ENCODE measurements at places on chromosomes 5 and 9.

DNA sequence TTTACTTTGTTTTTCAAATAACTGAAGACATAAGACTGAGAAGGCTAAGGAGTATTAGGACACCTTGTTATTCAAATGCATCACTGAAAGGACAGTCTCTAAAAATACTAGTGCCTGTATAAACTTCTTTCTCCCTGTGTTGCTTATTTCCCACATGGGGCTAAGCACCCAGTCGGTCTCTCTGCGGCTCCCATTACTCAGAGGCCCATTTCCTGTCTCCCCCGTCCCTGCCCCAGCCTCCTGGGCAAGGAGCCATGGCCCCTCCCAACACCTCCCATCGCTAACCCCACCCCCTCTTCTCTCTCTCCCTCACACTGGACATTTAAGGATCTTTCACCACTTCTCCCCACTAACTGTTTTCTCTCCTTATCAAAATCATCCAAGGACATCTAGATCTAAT lies 81.9 kb downstream of the EBF1 start:
- peak; percentile 78 for DNase-seq

DNA sequence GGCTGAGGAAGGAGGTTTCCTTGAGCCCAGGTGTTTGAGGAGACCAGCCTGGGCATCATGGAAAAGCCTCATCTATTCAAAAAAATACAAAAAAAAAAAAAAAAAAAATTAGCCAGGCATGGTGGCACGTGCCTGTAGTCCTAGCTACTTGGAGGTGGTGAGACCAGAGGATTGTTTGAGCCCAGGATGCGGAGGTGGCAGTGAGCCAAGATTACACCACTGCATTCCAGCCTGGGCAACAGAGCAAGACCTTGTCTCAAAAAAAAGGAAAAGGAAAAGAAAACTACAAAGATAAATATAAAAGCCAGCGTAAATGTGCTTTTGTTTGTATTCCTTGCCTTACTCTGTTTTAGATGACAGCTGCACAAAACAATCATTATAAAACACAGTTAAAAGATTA lies 2249.2 kb upstream of the C9orf72 start:
- DNase-seq, result no peak

- DNase-seq, result no peak
Measured at GRCh38 chr5:108523360-108523759, 141.5 kb upstream of the FBXL17 start.

DNA sequence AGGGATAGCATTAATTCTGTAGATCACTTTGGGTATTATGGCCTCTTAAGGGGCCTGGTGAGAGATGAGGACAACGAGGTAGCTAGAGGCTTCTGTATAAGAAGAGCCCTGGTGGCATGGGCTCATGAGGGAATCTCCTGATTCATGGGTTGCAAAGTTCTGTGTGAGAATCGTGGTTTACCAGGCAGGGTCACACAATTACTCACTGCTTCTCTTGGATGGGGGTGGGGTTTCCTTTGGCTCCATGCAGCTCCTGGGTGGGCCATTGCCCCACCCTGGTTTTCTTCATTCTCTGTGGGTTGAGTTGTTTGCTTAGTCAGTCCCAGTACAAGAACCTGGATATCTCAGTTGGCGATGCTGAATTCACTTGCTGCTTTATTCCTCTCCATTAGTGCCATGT lies 30.9 kb upstream of the TNFSF15 start:
- DNase-seq, result no peak

GRCh38 chr5:85049020-85049419 lies 664.3 kb upstream of the EDIL3 start:
- DNase-seq, result peak; percentile 4

Data from NCI-H2081 (cell line).